SK-MEL-5 (cell line): ENCODE measurements at places on chromosomes 1 and 21. TPM values are rescaled to one million over a fixed set of nuclear protein-coding genes. Genes with fewer than 3 reads are reported as not detected.

The TNFRSF9 gene
- not detected in 2 replicates for total RNA-seq

DNA sequence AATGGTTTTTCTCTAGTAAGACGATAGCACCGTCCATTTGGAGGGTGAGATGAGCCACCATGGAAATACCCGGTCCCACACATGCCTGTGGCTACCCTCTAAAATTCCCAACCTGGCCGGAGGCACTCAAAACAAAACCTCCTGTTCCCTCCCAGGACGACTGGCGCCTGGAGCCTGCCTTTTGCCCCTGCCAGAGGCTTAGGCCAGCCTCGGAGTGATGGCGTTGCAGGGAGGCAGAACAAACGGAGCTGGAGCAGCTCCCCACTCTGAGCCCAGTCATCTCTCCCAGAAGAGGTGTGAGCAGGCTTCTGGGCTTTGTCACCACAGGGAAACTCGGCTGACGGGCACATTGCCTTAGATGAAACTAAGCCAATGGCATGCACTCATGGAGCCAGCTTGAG lies 213.7 kb upstream of the HOOK1 start:
- no peak for DNase-seq

The DISP1 gene
- total RNA-seq = 2.1 and 2.4 TPM in 2 replicates

DNA sequence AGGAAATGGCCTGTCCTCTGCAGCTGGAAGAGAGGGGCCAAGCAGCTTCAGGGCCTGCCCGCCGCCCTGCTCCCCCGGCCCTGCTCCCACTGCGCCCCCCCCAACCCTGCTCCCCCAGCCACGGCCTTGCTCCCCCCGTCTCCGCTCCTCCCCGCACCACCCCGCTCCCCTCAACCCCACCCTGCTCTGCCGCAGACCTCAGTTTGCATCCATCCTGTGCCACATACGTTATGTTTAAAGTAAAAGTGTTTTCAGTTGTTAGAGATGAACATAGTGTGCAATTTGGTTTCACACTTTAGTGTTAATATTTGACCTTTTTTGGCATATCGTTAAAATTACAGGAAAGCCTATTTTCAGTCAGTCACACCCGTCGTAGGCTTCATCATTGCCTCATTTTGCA lies 34.1 kb upstream of the DIP2A start:
- no peak for DNase-seq

DNA sequence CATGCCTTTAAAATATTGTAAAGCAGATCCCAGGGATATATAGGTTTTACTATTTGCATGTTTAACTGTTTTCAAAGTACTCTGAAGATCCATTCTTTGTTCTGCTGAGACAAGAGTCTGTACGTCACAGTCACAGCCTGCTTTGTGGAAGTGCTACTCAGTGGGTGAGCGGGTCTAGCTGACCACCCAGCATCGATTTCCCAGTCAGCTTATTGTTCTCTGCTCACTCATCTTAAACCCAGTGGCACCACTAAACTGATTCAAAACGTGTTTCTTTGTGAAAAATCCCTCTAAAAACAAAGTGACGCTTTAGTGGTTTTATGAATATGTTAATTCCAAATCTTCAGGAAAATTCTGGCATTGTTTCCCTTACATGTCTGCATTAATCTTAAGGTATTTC lies 12.4 kb downstream of the PLPP3 start:
- no peak for DNase-seq

The TRPM2 gene
- total RNA-seq = 0.21 and 0.37 TPM in 2 replicates
